ENCODE measurements at places on chromosomes 6 and 20.

DNA sequence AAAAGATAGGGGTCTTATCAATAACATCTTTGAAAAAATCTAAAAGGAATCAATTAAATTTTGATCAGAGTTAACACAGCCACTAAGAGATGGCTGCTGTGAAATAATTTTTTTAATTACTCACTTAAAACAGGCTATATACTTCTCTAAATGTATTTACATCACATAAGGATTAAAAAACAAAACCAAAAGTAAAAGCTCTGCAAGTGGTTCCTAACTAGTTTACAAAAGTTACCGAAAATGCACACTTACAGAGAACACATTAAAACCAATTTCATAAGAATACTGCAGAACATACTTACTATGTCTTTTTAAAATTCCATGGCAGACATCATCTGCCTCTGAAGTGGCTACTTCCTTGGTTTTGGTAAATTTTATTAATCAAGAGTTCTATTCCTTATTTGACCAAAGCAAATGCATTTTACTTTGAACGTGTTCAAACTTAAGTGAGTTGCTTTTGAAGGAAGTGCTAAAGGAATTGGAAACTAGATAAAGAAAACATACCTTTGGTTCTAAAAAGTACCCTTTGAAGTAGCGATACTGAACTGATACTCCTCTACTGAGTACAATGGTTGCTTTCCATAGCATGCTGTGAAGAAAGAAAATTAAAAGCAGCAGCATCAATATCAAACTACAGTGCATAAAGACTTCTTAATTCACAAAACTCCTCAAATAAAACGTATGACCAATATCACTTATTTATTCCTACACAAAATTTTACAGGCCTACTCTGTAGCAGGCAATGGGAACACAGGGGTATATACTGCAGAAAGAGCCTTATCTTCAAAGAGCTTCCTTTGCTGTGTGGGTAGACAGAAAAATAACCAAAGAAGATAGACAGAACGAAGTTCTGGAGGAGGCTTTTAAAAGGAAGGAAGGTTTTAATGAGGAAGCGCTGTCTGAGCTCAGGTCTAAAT lies 157.1 kb upstream of the SHLD1 start:
- no peak for DNase-seq

GRCh38 chr6:134511984-134512683 lies 194.2 kb upstream of the SGK1 start:
- no peak for DNase-seq

- DNase-seq = no peak
Observed at GRCh38 chr6:63816401-63816981, 180.9 kb downstream of the PHF3 start.

- no peak for DNase-seq
Observed at GRCh38 chr6:135021310-135022049, 33.1 kb downstream of the HBS1L start.

- no peak for DNase-seq
Observed at GRCh38 chr6:167469101-167469500, 144.2 kb downstream of the TTLL2 start.

- peak; percentile 55 for DNase-seq
Observed at GRCh38 chr6:35139924-35140638, 1.1 kb downstream of the TCP11 start.

- no peak for DNase-seq
Observed at GRCh38 chr6:108005961-108006360, 48.0 kb upstream of the SEC63 start.

- DNase-seq = peak; percentile 81
Observed at GRCh38 chr6:26158076-26158580, 70.9 kb downstream of the HFE start.

- DNase-seq = no peak
Observed at GRCh38 chr6:56927538-56928453, 27.1 kb upstream of the BEND6 start.

- DNase-seq = no peak
Observed at GRCh38 chr6:84344005-84344404, 116.6 kb upstream of the CEP162 start.

DNA sequence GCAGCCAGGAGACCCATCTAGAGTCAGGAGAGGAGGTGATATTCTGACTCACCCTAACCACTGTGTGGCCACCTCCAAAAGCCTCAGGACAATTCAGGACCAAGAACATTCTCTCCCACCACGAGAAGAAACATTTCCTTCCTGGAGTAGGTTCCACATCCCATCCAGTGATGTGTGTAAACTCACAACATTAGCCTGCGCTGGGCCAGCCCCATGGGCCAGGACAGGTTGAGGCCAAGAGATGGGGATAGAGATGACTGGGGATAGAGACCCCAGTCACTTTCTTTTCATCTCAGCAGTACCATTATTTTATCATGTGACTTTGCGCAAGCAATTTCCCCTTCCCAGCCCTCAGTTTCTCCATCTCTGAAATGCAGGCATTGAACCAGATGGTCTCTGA lies 126.6 kb upstream of the PTPRT start:
- no peak for DNase-seq

DNA sequence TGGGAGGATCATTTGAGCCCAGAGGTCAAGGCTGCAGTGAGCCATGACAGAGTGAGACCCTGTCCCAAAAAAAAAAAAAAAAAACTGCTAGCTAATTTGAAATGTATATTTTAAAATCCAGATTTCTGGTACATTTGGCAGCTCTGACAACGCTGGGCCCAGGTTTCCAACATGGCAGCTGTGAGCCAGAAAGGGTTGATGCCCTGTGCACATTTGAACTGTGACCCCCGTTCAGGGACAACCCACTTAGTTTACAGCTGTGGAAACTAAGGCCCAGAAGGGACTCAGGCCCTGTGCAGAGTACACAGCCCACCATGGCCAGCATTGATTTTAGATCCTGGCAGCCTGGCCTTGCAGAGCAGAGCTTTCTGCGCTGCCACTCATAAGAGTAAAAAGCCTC lies 56.0 kb upstream of the MYL9 start:
- DNase-seq = no peak

- DNase-seq = no peak
Observed at GRCh38 chr20:23163562-23163961, 77.4 kb upstream of the CD93 start.

- no peak for DNase-seq
Observed at GRCh38 chr6:8743170-8743745, 307.9 kb upstream of the SLC35B3 start.

DNA sequence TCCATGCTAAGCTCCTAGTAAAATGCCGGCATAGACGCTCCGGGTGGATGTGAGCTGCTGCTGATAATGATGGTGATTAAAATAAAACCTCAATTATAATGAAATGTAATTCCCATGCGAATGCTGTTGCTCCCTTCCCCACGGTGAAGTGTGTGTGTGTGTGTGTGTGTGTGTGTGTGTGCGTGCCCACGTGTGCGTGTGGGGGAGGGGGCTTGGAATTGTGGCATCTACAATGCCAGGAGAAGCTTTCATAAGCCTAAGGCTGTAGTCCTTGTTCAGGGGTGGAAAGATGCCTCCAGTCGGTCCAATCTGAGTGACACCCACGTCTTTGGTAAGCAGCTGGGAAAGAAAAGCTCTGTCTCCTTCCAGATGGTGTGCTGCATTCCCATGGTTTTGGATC lies 137.9 kb downstream of the CDH26 start:
- DNase-seq = no peak

GRCh38 chr6:127539272-127539671 lies 20.1 kb upstream of the MTCL3 start:
- no peak for DNase-seq

- DNase-seq = no peak
Observed at GRCh38 chr20:15739035-15739434, 834.2 kb downstream of the KIF16B start.
